ENCODE measurements at places on chromosomes 7 and 10. TPM values are rescaled to one million over a fixed set of nuclear protein-coding genes. Genes with fewer than 3 reads are reported as not detected.

The TRIL gene
- total RNA-seq = 2.1 TPM

The TMEM176A gene
- total RNA-seq = not detected

The LRIT1 gene
- total RNA-seq = not detected

The ITPRID1 gene
- not detected for total RNA-seq
